ENCODE measurements at places on chromosomes 4 and X.

- peak; percentile 59 for DNase-seq
Measured at GRCh38 chr4:113474017-113474416, 287.5 kb downstream of the CAMK2D start.

GRCh38 chr4:40194602-40195161 is 2.1 kb upstream of the RHOH start:
- DNase-seq, result no peak

GRCh38 chr4:173682609-173683008 is 152.6 kb upstream of the HAND2 start:
- no peak for DNase-seq

- peak; percentile 77 for DNase-seq
Measured at GRCh38 chr4:156536661-156537060, 434.9 kb downstream of the PDGFC start.

GRCh38 chrX:12366440-12366839 is 228.2 kb downstream of the FRMPD4 start:
- no peak for DNase-seq

- peak; percentile 17 for DNase-seq
Measured at GRCh38 chr4:26936284-26937065, 75.8 kb downstream of the STIM2 start.

- DNase-seq, result no peak
Measured at GRCh38 chrX:131988236-131988635, 34.9 kb upstream of the STK26 start.

DNA sequence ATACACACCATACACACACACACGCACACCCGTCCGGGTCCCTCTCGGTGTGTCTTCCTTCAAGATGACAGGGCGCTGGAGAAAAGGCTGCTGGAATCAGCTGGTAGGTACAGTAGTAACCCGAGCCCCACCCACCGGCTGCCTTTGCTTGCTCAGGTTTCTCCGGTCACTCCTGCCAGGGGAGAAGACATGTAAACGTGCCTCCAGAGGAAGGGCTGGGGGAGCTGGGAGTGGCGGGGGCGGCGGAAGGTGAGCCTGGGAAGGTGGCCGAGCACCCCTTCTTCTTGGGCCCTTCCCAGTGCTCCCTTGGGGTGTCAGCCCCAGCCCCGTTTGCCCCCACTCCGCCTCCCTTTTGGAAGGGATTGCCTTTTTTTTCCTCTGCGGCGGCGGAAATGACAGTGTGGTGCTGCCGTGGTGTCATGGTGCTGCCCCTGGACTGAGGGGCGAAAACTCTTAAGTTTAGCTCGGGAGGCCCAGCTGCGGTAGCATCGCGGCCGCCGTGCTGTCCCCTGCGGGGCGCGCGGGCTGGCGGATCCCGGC is at the start of gene MID2:
Gene MID2, plus strand, starts transcription at position 169 of the 540 bp plus-strand sequence. CDS start 561 bp downstream, outside the sequence.
- DNase-seq, result peak; percentile 72

GRCh38 chr4:141021397-141022110 is 111.7 kb downstream of the RNF150 start:
- no peak for DNase-seq

DNA sequence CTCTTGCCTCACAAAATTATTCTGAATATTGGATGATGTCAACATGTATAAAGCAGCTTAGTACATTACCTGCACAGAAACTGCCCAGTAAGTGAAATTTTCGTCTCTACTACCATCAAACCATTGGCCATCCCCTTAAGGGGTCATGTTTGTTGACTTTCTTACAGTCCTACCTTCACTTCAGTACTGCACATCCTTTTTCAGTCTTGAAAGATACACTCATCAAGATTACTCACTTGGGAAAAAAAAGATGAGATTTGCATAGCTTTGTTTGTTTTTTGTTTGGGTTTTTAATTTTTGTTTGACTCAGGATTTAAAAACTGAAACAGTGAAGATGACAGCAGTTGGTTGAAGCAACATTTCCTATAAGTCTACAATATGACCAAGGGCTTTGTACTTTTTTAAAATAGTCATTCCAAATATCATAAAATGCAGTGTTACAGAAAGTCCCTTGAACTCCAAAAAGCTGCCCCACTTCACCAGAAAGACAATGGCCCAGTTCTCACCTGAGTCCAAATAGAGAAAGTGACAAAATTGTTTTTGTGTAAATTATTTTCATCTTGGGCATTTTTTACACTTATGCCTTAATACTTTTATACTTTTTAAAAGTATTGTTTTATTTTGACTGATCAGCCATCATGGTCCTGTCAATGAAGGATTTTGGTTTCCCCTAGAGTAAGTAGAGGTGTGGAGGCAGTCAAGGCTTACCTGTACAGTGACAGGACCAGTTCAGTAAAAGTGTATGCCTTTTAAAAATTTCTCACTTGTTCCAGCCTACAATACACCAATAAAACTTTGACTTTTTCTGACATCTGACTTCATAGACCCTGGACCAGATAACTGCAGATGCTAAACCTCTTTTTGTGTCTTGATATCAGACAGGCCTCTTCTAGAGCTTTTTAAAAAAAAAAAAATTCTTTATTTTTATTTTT is 59.7 kb upstream of the EDA2R start:
- no peak for DNase-seq

- DNase-seq, result peak; percentile 43
Measured at GRCh38 chr4:122914292-122914904, 8.0 kb downstream of the NUDT6 start.

DNA sequence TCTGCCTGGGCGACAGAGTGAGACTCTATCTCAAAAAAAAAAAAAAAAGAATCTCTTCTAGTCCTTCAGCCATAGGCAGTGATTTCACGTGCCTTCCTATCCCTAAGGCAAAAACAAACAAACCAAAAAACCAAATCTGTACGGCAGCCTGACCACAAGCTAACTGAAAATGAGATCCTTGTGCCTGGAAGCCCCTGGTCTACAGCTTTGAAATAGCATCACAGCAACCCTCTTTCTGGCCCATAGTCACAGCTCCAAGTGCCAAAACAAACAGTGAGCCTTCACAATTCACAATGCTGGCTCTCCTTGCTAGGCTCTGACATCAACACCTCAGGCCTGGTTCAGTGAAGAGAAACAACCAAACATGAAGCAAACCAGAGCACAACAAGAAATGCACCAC is 46.1 kb downstream of the TMEM150C start:
- peak; percentile 90 for DNase-seq

GRCh38 chrX:32520789-32521188 is 690.6 kb downstream of the DMD start:
- DNase-seq, result no peak

DNA sequence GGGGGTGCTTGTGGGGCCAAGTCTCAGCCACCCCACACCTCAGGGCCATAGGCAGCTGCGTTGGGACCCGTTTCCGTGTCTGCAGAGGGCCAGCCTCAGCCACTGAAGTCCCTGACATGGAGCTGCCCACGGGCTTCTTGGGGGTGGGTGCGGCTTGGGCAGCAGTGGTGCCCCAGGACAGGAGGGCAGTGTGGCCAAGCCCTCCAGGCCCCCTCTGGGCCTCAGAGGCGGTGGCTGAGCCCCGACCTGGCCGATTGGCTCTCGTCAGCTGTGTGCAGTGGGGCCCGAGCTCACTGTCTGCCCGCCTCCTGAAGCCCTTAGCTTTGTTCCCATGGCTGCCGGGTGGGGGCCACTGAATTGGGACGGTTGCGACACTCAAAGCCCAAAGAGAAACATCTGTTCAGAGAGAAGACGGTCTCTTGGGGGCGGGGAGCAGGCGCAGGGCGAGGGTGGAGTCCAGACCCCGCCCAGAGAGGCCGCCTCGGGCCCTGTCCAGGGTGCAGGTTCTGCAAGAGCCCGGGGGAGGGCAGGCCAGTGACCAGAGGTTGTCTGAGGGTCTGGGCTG is 9.1 kb downstream of the FGFR3 start:
- DNase-seq, result no peak

DNA sequence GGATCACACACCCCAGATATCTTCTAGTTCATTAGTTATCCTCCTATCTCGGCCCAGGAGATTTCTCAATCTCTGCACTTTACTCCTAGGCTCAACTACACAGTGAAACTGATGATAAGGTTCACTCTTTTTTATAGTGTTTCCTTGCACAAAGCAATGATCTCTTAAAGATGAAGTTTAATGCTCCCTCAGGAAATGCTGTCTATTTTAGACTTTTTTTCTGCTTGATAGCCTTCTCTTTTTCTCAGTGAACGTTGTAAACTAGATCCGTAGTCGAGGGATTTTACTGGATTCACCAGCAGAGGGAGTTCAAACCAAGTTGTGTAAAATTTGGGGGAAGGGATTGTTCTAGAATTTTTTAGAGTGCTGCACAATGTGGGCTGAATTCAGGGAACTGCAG is 269.6 kb downstream of the GBA3 start:
- DNase-seq, result peak; percentile 61

- DNase-seq, result no peak
Measured at GRCh38 chr4:185411849-185412248, 13.9 kb downstream of the UFSP2 start.

DNA sequence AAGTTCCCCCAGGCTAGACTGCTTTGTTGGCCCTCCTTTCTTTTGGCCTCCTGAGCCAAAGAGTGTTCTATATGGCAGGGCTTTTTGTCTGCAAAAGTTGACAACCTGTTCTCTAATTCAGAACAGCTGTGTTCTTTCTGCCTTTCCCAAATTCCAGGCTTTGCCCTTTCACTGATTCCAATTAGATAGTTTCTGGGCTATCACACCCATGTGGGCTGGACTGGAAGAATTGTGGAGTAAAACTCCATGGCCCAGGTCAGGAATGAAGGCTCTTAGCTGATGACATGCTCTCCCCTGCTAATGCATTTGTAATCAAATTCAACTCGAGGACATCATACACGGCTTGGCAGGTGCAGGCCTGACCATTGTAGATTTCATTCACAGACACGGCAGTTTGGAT is 19.4 kb downstream of the BMP3 start:
- no peak for DNase-seq

DNA sequence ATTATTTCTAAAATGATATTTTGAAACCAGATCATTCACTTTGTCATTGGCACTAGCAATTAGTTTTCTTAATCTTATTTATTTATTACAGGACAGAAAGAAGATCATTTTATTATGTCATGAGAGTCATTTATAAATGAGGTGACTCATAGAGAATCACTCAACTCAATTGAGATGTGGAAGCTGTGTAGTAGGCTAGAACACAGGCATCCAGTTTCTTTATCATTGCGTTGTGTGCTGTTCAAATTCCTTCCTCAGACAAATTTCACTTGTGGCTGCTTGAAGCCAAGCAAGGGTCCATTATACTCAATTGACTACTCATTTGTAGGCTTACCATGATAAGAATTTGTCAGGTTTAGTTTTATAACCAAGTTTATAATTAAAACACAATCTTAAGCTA is 87.6 kb downstream of the MRPL1 start:
- no peak for DNase-seq

DNA sequence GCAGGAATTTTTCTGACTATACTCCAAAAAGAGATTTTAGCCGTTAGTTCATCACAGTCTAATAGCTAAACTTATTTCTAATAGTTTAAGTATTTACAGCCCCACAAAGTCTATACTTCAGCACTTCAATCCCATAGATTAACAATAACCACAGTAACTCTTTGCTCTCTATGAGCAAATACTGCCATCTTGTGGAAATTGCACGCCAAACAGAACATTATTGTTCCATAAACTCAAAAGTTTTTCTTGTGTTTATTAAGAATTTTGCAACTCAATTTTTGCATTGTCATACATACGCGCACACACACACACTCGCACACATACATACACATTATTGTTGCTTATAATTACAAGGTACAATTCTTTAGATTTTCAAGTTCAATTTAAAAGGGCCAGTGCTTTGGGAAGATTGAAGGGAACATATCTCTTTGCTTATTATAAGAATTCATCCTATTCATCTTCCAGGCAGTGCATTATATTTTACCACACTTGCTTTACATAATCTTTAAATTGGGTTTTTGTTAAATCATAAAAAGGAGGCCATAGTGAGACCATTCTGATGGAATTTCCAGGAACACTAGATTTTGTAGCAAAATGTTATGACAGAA is 63.8 kb upstream of the ATOH1 start:
- peak; percentile 71 for DNase-seq

- DNase-seq, result no peak
Measured at GRCh38 chr4:132934911-132935310, 214.2 kb upstream of the PCDH10 start.

GRCh38 chr4:125010796-125011503 is 298.4 kb upstream of the ANKRD50 start:
- DNase-seq, result no peak

DNA sequence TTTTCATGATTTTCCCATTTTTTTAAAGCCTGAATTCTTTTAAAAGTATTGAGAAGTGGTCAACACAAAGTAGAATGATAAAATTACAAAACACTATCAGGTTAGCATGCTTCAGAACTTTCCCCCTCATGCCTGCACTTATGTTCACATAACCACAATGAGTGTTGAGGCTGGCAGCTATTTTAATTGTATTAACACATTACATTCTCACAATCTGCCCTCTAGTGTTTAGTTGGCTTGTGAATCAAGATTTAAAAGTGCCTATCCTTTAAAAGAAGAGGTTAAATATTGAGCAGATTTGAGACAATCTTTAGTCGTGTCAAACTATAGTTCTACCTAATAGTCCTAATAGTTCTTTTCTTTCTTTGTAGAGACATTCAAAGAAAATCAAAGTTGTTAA is 93.6 kb upstream of the NAP1L5 start:
- peak; percentile 21 for DNase-seq

DNA sequence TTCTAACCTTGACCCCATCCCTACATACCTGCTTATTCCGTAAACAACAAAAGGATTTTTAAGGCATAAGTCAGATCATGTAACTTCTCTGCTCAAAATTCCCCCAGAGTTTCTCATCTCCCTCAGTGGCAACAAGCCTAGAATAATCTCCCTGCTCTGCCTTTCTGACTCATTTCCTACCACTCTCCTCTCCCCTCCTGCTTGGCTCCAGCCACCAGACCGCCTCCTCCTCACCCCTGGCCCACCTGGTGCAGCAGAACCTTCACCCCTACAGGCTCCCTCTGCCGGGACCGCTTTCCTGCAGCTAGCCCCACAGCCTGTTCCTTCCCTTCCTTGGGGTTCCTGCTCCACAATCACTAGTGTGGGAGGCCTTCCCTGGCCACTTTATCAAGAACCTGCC is 32.1 kb downstream of the TSPAN5 start:
- peak; percentile 91 for DNase-seq

DNA sequence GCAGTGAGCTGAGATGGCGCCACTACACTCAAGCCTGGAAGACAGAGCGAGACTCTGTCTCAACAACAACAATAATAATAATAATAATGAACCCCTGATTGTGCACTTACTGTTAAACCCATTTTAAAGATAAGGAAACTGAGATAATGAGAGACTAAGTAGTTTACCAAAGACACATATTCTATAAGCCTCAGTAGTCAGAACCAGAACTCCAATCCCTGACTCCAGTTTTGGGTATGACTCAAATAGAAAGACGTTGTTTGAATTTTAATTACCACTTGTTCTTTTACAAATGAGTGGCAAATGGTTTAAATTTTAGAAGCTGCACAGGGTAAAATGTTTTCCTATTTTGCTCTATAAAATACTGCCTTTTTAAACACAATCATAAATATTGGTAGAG is 37.4 kb downstream of the ACSL4 start:
- DNase-seq, result no peak

DNA sequence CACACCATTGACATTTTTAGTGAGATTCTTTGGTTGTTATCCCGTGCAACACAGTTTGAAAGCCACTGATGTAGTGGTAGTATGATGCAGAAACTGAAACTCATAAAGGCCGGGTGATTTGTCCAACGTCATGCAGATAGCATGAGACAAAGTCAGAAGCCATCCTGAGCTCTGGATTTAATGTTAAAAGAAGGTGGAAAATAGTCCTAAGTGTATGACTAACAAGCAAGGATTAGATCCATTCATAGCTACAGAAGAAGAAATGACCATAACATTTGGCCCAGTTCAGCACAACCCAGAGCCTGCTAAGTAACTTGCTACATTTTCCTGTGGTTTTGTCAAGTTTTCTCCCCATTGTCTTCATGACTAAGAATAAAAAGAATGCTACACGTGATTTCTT is 142.4 kb downstream of the AMELX start:
- no peak for DNase-seq
